Right ventricle myocardium inferior (tissue), 1 donor: ENCODE measurements at places on chromosomes 4 and X. TPM values are rescaled to one million over a fixed set of nuclear protein-coding genes. Genes with fewer than 3 reads are reported as not detected.

- DNase-seq = no peak
Observed at GRCh38 chrX:30065226-30065625, 150.1 kb upstream of the MAGEB2 start.

DNA sequence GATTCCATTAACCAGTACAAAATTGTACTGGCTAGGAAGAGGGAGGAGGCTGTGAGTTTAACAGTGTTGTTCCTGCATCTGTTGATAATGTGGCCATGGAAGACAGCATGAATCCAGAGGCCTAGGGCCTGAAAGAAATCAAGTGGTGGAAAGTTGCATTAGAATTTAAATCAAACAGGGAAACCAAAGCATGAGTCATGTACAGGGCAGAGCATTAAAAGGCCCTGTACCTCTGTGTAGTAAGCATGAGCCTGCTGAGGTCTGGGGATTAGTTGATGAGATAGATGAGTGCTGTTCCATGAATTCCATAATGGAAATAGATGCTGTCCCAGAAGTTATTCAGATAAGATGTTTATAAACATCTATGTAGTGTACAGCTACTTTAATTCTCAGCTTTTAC is 58.3 kb downstream of the MID1IP1 start:
- DNase-seq = no peak

DNA sequence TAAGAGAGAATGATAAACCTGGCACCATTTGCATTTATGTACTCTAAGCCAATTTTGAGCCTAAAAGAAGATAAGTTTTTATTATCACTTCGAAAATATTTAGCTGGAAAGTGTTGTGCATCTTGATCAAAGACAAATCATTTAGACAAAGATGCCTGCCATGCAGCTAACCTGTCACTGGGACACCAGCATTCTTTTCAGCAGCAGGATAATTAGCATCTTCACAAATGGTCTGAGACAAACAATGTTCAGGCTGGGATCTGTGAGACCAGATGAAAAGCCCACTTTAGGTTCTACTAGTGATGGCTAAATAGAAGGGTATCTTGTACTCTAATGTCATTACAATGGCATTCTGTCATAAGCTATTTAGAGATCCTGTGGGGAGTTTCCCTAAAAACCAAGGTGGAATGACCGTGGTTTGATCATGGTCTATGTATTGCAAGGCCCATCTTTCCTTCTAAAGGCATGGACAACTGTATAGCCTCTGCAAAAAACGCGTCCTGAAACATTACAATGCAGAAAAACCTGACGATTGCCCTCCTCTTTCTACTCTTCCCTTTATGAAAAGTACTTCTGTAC is 7.2 kb downstream of the PRDM8 start:
- no peak for DNase-seq

GRCh38 chr4:39638354-39639239 is at the start of gene SMIM14:
SMIM14 (minus strand) TSS chr4:39638865; CDS start chr4:39605145, 33,720 bp downstream.
- peak; percentile 99 for DNase-seq

DNA sequence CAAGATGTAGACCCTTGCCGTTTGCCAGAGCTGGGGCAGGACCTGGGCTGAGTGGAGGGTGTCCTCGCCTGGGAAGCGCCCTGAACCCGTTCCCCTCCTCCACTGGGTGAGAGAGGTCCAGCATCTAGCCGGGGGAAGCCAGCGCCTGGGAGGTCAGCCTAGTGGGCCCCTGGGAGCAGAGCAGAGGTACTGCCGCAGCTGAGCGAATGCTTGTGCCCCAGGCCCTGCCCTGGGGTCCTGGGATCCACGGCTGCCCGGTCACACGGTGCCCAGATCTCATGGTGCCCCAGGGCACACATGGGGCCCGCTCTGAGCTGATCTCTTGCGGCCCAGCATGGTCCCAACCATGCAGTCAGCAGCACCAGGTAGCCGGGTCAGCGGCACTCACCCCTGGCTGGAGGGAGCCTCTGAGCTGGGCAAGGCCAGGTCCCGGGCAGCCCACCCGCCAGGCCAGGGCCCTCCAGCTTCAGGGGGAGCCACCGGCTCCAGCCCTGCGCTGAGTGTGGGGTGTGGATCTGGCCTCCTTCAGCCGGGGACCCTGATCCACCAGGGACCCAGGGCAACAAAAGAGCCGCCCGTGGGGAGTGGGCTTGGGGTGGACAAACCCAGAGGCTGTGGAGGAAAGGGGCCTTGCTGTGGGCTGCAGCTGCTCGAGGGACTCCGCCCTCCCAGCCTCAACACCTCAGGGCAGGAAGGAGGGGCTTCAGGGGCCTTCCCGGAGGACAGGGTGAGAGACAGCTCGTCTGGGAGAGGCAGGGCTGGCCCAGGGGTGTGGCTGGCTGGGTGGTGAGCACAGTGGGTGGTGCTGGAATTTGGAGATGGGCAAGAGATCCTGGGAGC is 4.1 kb upstream of the CPLX1 start:
- peak; percentile 49 for DNase-seq

- no peak for DNase-seq
Observed at GRCh38 chrX:101999644-102000539, 68.1 kb upstream of the ZMAT1 start.

GRCh38 chrX:16999275-16999674 is 52.8 kb downstream of the REPS2 start:
- no peak for DNase-seq

- DNase-seq = no peak
Observed at GRCh38 chr4:113978105-113978504, 1.3 kb downstream of the ARSJ start.

- DNase-seq = no peak
Observed at GRCh38 chr4:125112536-125112935, 202.2 kb upstream of the FAT4 start.

DNA sequence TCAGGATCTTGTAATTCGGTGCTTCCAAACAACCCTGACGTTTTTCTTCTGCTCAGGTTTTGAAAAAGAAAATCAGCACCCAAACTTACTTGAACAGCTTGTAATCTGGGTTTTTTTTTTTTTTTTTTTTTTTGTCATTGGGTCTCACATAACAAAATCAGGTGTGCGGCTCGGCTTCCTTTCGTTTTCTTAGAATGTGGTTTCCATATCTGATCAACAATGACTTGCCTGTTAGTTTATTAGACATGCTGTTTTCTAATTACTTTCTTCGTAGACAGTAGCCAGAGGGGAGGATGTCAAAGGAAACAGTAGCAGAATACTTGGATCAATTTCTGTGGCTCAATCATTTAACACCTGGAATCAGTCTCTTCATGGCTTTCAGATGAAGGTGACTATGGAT is 890 bp upstream of the FREM3 start:
- no peak for DNase-seq

DNA sequence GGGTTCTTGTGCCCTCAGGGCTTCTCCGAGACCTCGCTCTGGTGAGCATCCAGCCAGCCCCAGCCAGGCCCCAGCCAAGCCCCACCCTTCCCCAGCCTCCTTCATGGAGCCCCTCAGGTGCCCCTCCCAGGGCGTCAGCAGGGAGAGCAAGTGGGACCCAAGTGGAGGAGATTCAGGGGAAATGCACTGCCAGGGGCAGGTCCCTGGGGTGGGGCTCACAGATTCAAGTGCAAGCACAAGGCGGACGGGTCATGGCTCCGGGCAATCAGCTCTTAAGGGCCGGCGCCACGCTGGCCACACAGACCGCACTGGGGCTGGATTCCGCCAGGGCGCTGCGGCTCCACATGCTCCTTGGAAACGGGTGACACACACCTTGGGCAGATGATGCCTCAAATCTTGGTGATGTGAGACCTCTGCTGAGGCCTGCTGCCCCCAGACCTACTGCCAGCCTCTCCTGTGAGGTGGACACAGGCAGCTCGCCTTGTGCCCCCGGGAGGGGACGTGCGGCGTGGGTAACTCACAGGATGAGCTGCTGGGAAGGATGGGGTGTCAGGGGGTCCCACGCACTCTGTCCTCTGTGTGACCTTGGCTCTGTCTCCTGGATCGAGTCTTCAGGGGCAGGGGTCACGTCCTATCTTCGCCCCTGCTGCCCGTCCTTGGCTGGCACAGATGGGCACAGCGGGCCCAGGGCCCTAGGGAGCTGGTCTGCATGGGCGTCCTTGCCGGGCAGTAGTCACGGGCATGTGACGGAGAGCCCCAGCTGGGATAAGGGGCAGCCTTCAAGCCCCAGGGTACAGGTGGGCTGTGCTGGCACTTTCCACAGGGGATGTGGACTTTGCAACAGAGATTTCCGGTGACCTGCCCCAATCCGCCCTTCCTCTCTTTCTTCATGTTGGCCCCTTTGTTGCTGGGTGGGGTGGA is 17.1 kb downstream of the NAT8L start:
- no peak for DNase-seq

Gene LSM6
- 14.8 TPM for total RNA-seq

Gene GPAT3
- 33.8 TPM for total RNA-seq

Gene MAOA
- total RNA-seq = 102 TPM

Gene ADH1C
- 7.5 TPM for total RNA-seq
